Breast epithelium (tissue), 4 donors: ENCODE measurements at places on chromosomes 7 and 10.
A peak's percentile ranks its signal among the peaks of the same experiment; 100 is the strongest.

GRCh38 chr7:106049139-106049752 lies 62.9 kb downstream of the SYPL1 start:
- no peaks in the 10 kb centered on the region for H3K27me3 ChIP-seq
- no peaks in the 10 kb centered on the region for H3K36me3 ChIP-seq
- H3K4me1 ChIP-seq = peaks cover 8% of the 10 kb centered on the region
- no peak overlapping the region for H3K4me3 ChIP-seq

DNA sequence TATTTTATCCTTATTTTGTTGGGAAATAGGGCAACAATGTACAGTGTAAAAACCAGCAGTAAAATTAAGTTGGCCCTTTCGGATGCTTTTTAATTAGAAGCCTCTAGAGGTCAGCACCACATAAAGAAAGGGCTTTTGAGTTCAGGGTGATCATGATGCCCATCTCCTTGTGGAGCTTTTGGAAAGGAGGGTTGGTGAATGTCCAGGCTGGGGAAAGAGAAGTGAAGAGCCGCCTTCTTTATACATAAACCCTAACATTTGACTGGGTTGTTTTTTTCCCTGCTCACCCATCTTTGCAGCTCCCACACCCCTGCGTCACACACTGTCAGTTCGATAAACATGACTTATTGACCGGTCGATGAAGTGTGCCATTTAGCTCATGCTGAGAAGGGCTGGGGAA lies 29.8 kb downstream of the MTURN start:
- H3K36me3 ChIP-seq = no peaks in the 10 kb centered on the region
- H3K4me1 ChIP-seq = peaks cover 24% of the 10 kb centered on the region
- DNase-seq = no peak
- H3K27me3 ChIP-seq = no peaks in the 10 kb centered on the region
- no peak overlapping the region for H3K27ac ChIP-seq

DNA sequence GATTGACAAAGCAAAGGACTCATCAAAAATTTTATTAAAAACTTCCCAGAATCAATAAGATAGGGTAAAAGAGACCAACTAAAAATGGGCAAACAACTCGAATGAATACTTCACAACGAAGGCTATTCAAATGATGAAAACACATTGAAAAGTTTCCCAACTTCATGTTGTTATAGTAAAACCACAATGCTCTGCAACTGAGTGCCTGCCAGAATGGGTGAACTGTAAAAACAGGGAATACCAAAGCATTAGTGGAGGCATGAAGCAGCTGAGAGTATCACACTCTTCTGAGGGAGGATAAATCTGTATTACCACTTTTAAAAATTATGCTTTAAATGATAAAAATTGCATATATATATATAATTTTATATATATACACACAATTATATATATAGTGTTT lies 1214.7 kb downstream of the SORCS3 start:
- no peak for DNase-seq
- H3K4me1 ChIP-seq = no peaks in the 10 kb centered on the region
- no peak overlapping the region for H3K27ac ChIP-seq
- H3K27me3 ChIP-seq = no peaks in the 10 kb centered on the region
- H3K36me3 ChIP-seq = no peaks in the 10 kb centered on the region
- H3K4me3 ChIP-seq = no peak overlapping the region

- H3K4me1 ChIP-seq = peaks cover 2% of the 10 kb centered on the region
- DNase-seq = no peak
- no peaks in the 10 kb centered on the region for H3K36me3 ChIP-seq
- no peak overlapping the region for H3K27ac ChIP-seq
- no peak overlapping the region for H3K4me3 ChIP-seq
- no peaks in the 10 kb centered on the region for H3K27me3 ChIP-seq
These were observed 73.4 kb downstream of the SGMS1 start for GRCh38 chr10:50550291-50550839.

DNA sequence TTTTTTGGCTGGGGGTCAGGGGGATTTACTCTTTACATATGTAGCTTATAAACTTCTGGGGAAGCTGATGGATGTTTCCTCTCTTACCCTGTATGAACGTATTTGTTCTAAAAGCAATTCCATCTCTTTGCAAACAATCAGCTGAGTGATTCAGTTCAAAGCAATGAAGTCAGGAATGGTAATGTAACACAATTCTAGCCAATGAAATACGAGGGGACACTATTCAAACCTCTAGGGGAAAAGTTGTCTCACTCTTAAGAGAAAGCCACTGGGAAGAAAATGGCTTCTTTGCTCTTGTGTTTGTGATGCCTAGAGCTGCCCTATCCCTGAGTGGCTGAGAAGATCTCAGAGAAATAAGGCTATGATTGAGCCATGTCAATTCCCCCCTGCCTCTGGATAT lies 134.8 kb upstream of the SEMA3C start:
- H3K27me3 ChIP-seq = no peaks in the 10 kb centered on the region
- H3K36me3 ChIP-seq = no peaks in the 10 kb centered on the region
- H3K4me3 ChIP-seq = no peak overlapping the region
- no peaks in the 10 kb centered on the region for H3K4me1 ChIP-seq
- no peak for DNase-seq

GRCh38 chr7:22566176-22566575 lies 66.2 kb upstream of the STEAP1B start:
- no peaks in the 10 kb centered on the region for H3K27me3 ChIP-seq
- no peaks in the 10 kb centered on the region for H3K4me1 ChIP-seq
- no peaks in the 10 kb centered on the region for H3K36me3 ChIP-seq
- H3K4me3 ChIP-seq = no peak overlapping the region

DNA sequence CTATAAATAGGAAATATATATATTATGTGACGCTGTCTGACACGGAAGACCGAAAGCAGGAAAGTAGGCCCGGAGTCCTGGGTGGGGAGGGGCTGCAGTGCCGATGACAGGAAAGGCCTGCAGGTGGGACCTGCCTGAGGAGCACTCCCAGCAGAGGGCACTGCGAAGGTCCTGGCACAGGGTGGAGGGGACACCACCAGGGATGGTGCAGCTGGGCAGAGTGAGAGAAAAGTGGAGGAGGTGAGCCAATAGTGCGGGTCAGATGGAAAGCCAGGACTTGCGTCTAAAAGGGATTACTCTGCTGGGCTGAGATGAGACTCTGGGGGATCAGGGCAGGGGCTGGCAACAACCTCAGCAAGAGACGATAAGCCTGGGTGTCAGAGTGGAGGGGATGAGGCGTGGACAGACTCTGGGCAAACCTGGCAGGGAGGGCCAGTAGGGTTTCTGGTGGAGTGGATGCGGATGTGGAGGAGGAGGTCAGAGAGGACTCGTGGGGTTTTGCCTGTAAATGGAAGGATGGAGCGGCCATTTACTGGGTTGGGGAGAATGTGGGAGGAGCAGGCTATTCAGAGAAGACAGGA lies 118.2 kb upstream of the ZNF746 start:
- DNase-seq = no peak
- no peaks in the 10 kb centered on the region for H3K36me3 ChIP-seq
- H3K4me1 ChIP-seq = no peaks in the 10 kb centered on the region
- H3K4me3 ChIP-seq = no peak overlapping the region
- H3K27ac ChIP-seq = no peak overlapping the region

DNA sequence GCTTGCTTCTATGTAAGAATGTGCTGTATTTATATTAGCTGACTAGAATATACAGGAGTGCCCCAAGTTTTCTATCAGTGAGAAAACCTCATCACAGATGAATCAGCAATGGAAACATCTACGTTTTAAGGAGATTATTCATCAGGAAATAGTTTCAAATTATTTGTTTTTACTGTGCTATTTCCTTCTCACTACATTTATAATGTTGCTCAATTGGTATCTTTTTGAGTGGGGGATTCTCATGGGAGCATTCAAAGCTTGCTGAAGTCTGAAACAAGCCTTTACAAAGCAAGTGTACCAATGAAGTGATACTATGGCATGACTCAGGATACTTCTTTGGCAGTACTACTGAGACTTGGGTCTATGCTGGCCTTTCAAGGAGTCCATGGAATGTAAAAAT lies 191.1 kb upstream of the SLC26A5 start:
- no peak overlapping the region for H3K4me3 ChIP-seq
- H3K27me3 ChIP-seq = no peaks in the 10 kb centered on the region
- no peaks in the 10 kb centered on the region for H3K36me3 ChIP-seq
- no peaks in the 10 kb centered on the region for H3K4me1 ChIP-seq
- DNase-seq = no peak
- H3K27ac ChIP-seq = no peak overlapping the region

DNA sequence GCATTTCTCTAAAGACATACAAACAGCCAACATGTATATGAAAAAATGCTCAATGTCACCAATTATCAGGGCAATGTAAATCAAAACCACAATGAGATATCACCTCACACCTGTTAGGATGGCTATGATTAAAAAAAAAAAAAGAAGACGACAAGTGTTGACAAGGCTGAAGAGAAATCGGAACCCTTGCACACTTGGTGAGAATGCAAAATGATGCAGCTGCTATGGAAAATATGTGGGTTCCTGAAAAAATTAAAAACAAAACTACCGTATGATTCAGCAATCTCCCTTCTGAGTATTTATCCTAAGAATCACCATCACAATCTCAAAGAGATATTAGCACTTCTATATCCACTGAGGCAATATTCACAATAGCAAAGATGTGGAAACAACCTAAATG lies 11.3 kb downstream of the LMBR1 start:
- no peaks in the 10 kb centered on the region for H3K27me3 ChIP-seq
- no peak overlapping the region for H3K27ac ChIP-seq
- no peaks in the 10 kb centered on the region for H3K4me1 ChIP-seq
- no peak overlapping the region for H3K4me3 ChIP-seq
- DNase-seq = no peak
- H3K36me3 ChIP-seq = no peaks in the 10 kb centered on the region

DNA sequence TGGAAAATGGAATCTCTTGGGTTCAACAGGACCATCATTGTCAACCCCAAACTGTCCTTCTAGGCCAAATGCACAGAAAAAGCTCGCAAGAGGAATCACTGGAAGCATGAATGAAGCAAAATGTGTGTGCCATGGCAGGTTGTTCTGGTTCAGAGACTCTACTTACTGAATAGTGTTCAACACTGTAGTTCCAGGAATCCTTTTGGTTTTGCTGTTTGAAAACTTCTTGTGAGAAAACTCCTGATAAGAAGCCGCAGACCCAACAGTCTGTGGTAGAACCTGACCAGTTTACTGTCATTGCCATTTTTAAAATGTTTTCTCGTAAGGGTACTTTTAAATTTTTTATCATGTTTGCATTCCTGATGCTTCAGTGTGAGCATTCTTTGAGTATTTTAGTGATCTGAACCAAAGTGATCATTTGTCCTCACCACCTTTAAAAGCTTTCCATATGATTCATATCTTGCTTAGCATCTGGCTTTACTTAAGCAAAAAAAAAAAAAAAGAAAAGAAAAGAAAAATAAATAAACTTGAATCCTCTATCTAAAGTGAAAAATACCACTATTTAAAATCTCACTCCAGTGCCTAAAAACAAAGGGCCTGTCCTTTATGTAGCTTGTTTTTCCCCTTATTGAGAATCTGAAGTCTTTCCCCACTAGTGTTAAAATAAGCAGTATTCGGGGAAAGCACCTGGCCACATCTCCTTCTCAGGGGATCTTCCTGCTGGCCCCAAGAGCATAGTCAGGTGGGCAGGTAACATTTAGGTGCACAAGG lies 92.4 kb downstream of the WNT2 start:
- H3K4me1 ChIP-seq = no peaks in the 10 kb centered on the region
- no peak overlapping the region for H3K4me3 ChIP-seq
- no peak for DNase-seq
- no peak overlapping the region for H3K27ac ChIP-seq

- peak overlapping the region; percentile 12 for H3K4me3 ChIP-seq
- H3K27ac ChIP-seq = peak overlapping the region; percentile 74
- H3K4me1 ChIP-seq = peaks cover 28% of the 10 kb centered on the region
- DNase-seq = no peak
These were observed 69.0 kb downstream of the ADD3 start for GRCh38 chr10:110076559-110077318.

DNA sequence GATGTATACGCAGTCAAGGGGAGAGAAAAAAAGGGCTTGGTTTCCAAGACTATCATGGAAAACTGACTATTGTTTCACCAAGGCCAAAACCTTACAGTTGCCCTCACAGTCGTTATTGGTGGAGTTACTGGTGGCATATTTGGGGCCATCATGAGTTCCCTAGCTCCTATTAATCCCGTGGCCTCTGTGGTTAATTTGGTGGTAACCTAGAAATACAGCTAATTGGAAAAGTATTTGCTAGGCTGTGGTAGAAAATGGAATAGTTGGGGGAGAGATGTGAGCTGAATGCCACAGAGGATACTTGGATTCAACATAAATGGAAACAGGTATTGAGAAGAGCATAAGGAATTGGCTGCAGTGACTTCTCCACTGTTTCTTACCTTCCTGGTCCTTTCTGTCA lies 450.7 kb downstream of the KCNMA1 start:
- H3K27ac ChIP-seq = peak overlapping the region; percentile 40
- DNase-seq = no peak
- H3K4me3 ChIP-seq = no peak overlapping the region
- no peaks in the 10 kb centered on the region for H3K27me3 ChIP-seq
- H3K36me3 ChIP-seq = no peaks in the 10 kb centered on the region

- H3K27me3 ChIP-seq = no peaks in the 10 kb centered on the region
- DNase-seq = no peak
- H3K4me3 ChIP-seq = no peak overlapping the region
- no peaks in the 10 kb centered on the region for H3K4me1 ChIP-seq
- no peaks in the 10 kb centered on the region for H3K36me3 ChIP-seq
These were observed 249.4 kb downstream of the NEBL start for GRCh38 chr10:20647756-20648155.

DNA sequence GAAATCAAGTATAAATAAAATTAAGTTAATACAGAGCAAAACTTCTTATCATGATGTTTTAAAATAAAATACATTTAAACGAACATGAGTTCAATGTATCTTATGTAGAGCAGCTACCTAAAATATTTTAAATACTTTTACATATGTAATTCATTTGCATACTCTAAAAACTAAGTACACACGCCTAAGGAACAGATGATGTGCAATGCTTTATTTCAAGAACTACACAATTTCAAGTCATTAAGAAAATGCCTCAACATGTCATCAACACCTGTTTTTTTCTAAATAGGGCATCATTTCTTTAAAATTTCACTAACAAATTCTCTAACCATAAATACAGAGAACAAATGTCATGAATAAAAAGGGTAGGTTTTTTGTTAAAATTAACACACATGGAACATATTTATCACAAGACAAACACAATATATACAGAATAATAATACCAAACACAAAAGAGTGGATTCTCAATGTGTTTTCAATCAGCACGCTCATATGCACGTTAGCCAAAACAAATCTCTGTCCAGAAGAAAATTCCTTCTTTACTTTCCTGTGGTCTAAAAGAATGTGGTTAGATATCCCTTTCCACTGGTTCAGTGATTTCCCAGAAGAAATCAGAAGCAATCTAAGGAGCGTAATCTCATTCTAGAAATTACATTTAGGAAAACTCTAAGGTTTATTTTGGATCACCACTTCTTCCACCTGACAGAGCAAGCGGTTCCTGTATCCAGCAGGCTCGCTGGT lies 73.0 kb upstream of the PFKP start:
- no peak for DNase-seq
- H3K4me1 ChIP-seq = no peaks in the 10 kb centered on the region
- no peak overlapping the region for H3K4me3 ChIP-seq
- no peak overlapping the region for H3K27ac ChIP-seq
- no peaks in the 10 kb centered on the region for H3K27me3 ChIP-seq

- H3K27ac ChIP-seq = no peak overlapping the region
- H3K27me3 ChIP-seq = peaks cover 83% of the 10 kb centered on the region
- no peaks in the 10 kb centered on the region for H3K36me3 ChIP-seq
- no peak for DNase-seq
- H3K4me3 ChIP-seq = peak overlapping the region; percentile 58
These were observed 11.6 kb upstream of the MNX1 start for GRCh38 chr7:157021871-157022680.
